ENCODE measurements at places on chromosomes 6 and 20.

GRCh38 chr6:157456524-157456829 is 75.5 kb downstream of the ZDHHC14 start:
- no peak for DNase-seq

DNA sequence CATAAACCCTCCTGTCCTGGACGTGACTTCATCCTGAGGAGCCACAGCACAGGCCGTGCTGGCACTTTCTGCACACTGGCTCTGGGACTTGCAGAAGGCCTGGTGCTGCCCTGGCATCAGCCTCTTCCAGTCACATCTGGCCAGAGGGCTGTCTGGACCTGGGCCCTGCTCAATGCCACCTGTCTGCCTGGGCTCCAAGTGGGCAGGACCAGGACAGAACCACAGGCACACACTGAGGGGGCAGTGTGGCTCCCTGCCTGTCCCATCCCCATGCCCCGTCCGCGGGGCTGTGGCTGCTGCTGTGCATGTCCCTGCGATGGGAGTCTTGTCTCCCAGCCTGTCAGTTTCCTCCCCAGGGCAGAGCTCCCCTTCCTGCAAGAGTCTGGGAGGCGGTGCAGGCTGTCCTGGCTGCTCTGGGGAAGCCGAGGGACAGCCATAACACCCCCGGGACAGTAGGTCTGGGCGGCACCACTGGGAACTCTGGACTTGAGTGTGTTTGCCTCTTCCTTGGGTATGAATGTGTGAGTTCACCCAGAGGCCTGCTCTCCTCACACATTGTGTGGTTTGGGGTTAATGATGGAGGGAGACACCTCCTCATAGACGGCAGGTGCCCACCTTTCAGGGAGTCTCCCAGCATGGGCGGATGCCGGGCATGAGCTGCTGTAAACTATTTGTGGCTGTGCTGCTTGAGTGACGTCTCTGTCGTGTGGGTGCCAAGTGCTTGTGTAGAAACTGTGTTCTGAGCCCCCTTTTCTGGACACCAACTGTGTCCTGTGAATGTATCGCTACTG is 22.0 kb upstream of the PYGB start:
- no peak for DNase-seq

GRCh38 chr6:41657131-41658094 is 19.1 kb downstream of the MDFI start:
- DNase-seq = no peak

- no peak for DNase-seq
Measured at GRCh38 chr20:56621730-56622129, 7.4 kb upstream of the TFAP2C start.

DNA sequence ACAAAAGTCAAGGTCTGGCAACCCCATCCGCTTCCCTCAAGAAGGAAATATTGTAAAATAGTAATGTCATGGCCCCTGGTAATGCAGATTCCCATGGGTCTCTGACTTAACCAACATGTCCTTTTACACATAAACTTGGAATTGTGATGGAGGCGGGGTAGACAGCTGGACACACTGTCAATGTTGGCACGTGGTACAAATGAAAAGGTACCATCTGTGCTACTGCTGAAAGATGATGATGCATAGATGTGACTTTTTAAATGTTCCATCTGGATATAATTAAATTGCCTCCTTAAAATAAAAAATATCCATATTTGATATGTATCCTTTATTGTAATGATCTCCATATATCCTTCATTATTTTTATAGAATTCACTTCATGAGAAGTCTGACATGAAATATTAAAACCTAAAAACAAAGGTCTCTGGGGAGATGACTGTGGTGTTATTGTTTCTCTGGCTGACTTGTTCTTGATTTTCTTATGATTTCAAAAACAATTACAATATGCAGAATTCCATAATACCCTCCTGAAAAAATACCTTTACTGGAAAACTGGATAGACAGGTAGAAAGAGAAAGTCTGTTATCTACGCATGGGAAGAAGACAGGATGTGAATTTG is 104.5 kb downstream of the MKKS start:
- no peak for DNase-seq

- no peak for DNase-seq
Measured at GRCh38 chr6:26241033-26241895, 123.7 kb upstream of the BTN3A2 start.

- no peak for DNase-seq
Measured at GRCh38 chr6:132937466-132937906, 123.1 kb downstream of the RPS12 start.

GRCh38 chr6:44315516-44315915 is 2.4 kb upstream of the AARS2 start:
- no peak for DNase-seq

- no peak for DNase-seq
Measured at GRCh38 chr6:75428204-75428603, 65.4 kb downstream of the FILIP1 start.

DNA sequence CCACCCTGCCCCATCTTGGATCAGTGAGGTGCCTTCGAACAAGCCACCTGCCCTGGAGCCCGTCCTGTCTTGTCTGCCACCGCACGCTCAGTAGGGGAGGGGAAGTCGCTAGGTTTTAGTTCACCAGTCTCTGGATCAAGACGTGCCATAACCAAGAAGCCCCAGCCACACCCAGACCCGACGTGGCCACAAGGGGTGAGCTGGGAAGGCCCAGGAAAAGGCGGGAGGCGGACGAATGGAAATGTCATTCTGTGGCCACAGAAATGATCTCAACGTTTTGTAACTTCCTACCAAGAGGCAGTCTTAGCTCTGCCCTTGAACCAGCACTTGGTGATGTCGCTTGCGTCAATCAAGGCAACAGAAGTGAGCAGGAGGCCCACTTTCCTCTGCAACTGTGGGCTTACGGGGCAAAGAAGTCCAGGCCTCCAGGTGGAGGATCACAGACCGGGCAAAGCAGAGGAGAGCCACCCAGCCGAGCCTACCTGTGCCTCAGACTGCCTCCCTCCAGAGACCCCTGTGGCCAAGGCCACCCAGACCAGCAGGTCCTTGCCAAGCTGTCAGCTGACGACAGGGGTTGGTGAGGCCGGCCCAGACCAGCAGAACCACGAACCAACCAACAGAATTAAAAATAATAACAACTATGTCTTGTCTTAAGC is 14.5 kb downstream of the GMEB2 start:
- DNase-seq = no peak

GRCh38 chr20:32546918-32547752 is 38.0 kb downstream of the NOL4L start:
- no peak for DNase-seq

Data from stimulated activated CD8-positive, alpha-beta memory T cell treated with anti-CD3 and anti-CD28 coated beads, Interleukin-12 subunit alpha, Interleukin-12 subunit beta, amount 100 ng/mL, for 1 hour (primary cell).